ENCODE measurements at places on chromosomes 5 and 9. TPM values are rescaled to one million over a fixed set of nuclear protein-coding genes. Genes with fewer than 3 reads are reported as not detected.

Gene BTF3
- 370 TPM for total RNA-seq

DNA sequence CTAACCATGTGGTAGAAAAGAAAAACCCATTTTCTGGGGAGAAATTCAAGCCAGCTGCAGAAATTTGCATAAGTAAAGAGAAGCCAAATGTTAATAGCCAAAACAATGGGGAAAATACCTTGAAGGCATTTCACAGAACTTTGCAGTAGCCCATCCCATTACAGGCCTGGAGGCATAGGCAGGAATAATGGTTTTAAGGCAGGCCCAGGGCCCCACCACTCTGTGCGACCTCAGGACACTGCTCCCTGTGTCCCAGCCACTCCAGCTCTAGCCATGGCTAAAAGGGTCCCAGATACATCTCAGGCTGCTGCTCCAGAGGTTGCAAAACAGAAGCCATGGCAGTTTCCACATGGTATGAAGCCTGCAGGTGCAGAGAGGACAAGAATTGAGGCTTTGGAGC is 253.3 kb downstream of the CTNND2 start:
- DNase-seq, result no peak
- H3K4me1 ChIP-seq, result no peaks in the 10 kb centered on the region
- H3K27ac ChIP-seq, result no peak overlapping the region
- no peak overlapping the region for H3K4me3 ChIP-seq
- no peaks in the 10 kb centered on the region for H3K36me3 ChIP-seq

Gene NRG2
- total RNA-seq, result 1.6 TPM

- H3K4me3 ChIP-seq, result no peak overlapping the region
- H3K36me3 ChIP-seq, result no peaks in the 10 kb centered on the region
- H3K27me3 ChIP-seq, result peaks cover 2% of the 10 kb centered on the region
- no peak for DNase-seq
- no peak overlapping the region for H3K27ac ChIP-seq
Observed at GRCh38 chr5:96381526-96381925, 51.5 kb downstream of the PCSK1 start.

DNA sequence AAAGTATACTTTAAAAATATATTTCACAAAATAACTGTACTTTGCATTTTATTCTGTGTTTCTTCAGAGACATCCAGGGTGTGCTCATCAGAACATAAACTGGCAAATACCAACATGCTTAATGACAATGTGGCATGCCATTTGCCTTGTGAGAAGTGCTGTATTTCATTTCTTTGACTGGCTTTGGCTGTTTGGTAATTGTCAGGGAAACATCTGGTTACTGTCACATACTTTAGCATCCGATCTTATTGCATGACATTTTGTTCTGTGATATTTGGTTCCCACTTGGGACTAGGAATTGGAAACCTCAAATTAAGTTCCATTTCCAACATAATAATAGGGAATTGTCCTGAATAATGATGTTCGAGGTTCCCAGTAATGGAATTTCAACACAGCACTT is 96.5 kb downstream of the FGF10 start:
- no peak overlapping the region for H3K4me3 ChIP-seq
- DNase-seq, result no peak
- no peaks in the 10 kb centered on the region for H3K36me3 ChIP-seq
- H3K4me1 ChIP-seq, result no peaks in the 10 kb centered on the region
- H3K27me3 ChIP-seq, result no peaks in the 10 kb centered on the region

Gene DMXL1
- total RNA-seq, result 36.4 TPM

- H3K36me3 ChIP-seq, result no peaks in the 10 kb centered on the region
- peak; percentile 56 for DNase-seq
- H3K27me3 ChIP-seq, result no peaks in the 10 kb centered on the region
- no peak overlapping the region for H3K27ac ChIP-seq
- H3K4me3 ChIP-seq, result no peak overlapping the region
Observed at GRCh38 chr9:94805585-94805984, 79.1 kb downstream of the AOPEP start.

GRCh38 chr9:131298341-131298740 is 8.8 kb downstream of the PLPP7 start:
- H3K4me3 ChIP-seq, result no peak overlapping the region
- no peaks in the 10 kb centered on the region for H3K27me3 ChIP-seq
- peak overlapping the region; percentile 88 for H3K27ac ChIP-seq
- no peak for DNase-seq

Data from lung (tissue), 17 donors.